ENCODE measurements at places on chromosomes 11 and 22.
A peak's percentile ranks its signal among the peaks of the same experiment; 100 is the strongest.

DNA sequence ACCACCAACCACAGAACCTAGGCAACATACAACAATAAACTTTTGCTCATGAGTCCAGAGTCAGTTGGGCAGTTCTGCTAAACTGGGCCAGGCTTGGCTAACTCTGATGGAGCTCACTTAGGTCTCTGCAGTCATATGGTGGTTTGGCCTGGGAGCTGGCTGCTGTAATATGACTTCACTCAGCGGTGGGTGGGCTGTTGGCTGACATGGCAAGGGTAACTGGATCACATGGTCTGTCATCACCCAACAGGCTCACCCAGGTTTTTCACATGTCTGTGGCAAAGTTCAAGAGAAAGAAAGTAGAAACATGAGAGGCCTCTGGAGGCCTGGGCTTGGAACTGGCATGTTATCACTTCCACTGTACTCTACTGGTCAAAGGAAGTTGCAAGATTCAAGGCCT, 43.2 kb upstream of the CLMP start:
- DNase-seq, result peak; percentile 94

- DNase-seq, result peak; percentile 33
Observed at GRCh38 chr11:119121811-119122124, 388 bp downstream of the HINFP start.

- DNase-seq, result no peak
Observed at GRCh38 chr11:91625495-91625894, 599.1 kb upstream of the FAT3 start.

- DNase-seq, result peak; percentile 86
Observed at GRCh38 chr11:18243783-18244362, 4.6 kb downstream of the SAA2 start.

DNA sequence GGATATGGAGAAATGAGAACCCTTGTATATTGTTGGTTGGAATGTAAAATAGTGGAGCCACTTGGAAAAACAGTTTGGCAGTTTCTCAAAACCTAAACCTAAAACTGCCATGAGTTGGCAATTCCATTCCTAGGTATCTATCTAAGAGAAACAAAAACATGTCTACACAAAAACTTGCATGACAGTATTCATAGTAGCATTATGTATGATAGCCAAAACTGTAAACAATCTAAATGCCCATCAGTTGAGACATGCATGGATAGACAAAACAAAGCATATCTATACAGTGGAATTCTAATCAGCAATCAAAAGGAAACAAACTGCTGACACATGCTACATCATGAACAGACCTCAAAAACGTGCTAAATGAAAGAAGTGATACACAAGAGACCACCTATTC, 34.9 kb downstream of the TRAF6 start:
- no peak for DNase-seq

GRCh38 chr11:27504205-27504604, 2.4 kb downstream of the LIN7C start:
- DNase-seq, result no peak

GRCh38 chr11:107683807-107684206, 28.0 kb downstream of the SLN start:
- peak; percentile 6 for DNase-seq

- no peak for DNase-seq
Observed at GRCh38 chr11:5241458-5241857, 7.2 kb upstream of the HBD start.

DNA sequence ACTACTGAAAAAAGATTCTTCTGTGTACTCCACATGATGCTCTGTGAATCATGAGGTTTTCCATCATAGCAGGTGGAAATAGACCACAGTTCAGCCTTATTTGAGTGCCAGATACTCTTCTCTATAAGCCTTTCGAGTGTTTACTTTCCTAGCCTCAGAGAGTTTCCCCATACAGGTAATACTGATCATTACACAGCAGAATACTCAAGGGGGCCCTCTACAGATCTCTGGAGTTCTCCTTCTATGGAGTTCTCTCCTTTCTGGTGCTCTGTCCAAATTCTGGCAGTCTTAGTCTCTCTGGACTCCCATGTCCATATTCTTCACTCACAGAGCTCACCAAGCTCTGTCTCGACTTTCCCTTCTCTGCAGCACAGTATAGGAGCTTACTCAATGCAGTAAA, 175.7 kb upstream of the CARD18 start:
- DNase-seq, result no peak

GRCh38 chr11:44601471-44602370, 36.3 kb downstream of the CD82 start:
- DNase-seq, result no peak

GRCh38 chr11:63459586-63459985, 31.4 kb downstream of the PLAAT5 start:
- no peak for DNase-seq
